Astrocyte of the hippocampus (primary cell): ENCODE measurements at places on chromosomes 5 and 9.
A peak's percentile ranks its signal among the peaks of the same experiment; 100 is the strongest.

DNA sequence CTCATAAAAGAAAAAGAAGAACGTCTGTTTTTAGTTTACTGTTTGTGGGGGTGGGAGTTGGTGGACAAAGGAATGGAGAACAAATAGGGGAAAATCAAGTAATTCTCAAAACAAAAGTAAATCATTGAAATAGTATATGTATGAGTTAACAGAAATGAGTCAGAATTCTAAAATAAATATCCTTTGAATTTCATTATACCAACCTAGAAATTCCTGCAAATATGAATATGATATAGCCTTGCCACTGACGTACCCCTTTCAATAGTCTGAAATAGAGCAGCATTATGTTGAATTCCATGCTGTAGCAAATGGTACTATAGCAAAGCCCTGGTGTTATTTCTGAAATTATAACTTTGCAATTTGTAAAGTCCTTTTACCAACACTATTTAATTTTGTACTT is 29.6 kb upstream of the DTWD2 start:
- DNase-seq: no peak

DNA sequence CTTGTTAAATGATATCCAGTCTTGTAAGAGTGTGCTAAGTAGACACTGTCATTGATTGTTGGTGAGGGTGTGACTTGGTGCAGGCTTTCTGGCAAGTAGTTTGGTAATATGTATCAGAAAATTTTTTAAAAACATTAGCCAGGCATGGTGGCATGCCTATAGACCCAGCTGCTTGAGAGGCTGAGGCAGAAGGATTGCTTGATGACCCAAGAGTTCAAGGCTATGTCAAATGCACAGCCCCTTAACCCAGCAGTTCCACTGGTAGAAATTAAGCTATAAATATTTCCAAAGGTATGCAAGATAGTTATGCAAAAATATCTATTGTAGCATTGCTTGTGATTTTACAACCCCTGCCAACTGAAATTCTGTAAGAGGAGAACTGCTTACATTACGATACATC is 24.2 kb downstream of the ZBTB43 start:
- no peak for DNase-seq

DNA sequence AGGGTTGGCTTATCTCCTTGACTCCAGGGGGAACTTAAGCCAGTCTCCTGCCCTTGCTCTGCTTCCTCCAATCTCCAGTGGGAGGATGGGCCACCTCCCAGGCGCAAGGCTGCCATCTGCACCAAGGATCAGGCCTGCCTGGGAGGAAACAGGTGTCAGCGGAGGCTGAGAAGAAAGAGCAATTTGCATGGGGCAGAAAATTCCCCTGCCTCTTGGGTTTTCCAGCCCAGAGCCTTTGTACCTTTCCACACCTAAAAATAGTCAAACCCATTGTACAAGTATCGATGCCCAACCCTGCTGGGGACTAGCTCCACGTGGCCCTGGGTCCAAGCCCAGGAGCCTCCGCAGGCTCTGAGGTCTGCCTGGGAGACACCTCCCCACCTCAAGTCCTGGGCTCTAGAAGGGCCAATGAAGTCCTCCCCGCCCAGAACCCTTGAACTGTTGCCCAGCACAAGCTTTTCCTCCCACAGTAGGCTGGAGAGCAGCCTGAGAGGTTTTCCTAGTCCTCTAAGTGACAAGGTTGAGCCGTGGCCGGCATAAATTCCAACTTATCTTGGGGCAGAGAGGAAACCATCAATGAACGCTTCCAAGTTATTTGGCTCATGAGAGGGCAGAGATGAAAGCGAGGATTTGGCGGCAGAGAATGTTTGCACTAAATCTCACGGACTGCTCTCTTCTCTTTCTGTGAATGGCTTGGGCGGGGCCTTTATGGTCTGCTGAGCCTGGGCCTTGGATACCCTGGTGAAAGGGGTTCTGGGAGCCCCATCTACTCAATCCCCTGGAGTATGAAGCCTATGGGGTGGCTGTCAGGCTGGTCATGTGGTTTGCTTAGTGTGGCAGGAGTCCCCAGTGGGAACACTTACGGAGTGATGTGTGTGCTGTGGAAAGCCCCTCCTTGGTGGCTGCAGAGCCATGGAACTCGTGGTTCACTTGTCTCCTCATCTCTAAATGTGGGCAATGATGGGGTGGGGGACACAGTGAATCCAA is 15.6 kb downstream of the JADE2 start:
- no peak for DNase-seq

GRCh38 chr5:123181394-123181801 is 92.4 kb downstream of the PRDM6 start:
- peak; percentile 26 for DNase-seq

DNA sequence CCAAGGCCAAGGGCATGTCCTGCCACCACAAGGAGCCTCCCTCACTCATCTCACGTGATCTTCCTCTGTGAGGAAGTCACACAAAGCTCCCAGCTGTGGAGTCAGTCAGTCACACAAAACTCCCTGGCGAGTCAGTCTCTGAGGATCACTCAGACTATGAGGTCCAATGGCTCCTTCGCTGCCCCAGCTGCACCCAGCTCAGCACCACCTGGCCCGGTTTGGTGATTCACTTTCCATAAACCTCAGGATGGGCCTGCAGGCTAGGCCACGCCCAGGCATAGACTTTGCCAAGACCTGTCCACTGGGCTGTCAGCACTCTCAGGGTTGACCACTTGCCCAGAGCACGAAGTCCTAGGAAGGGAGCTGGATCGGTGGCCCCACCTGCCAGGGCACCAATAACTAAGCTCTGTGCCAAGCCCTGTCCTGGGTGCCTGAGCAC is 233.8 kb downstream of the HSPA4 start:
- peak; percentile 32 for DNase-seq

DNA sequence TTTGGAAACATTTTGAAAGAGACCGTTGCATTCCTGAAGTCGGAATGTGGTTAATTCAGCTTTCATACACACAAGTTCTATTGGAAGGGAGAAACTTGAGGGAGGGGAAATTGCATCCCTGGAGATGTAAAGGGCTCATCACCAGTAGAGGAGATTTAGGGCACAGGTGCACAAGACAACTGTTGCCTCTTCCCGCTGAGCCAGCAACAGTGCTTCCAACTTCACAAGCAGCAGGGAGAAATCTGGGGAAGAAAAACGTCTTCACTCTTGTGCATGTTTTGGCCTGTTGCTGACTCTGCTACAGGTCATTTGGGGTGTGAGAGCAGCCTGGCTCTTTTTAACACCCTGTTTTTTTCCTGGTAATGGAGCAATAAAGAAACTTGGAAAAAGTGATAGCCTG is 277.9 kb downstream of the GAS1 start:
- DNase-seq: no peak

GRCh38 chr5:75566710-75567309 is 44.4 kb upstream of the ANKDD1B start:
- DNase-seq: peak; percentile 90
